GF-D8 (cell line): ENCODE measurements at places on chromosomes 7 and 10.
A peak's percentile ranks its signal among the peaks of the same experiment; 100 is the strongest.

GRCh38 chr7:99406557-99406956, 1.8 kb downstream of the PDAP1 start:
- no peak for DNase-seq

GRCh38 chr7:13727751-13728150, 261.7 kb downstream of the ETV1 start:
- DNase-seq, result no peak

GRCh38 chr7:2460188-2460587, 16.0 kb downstream of the GRIFIN start:
- DNase-seq, result no peak

DNA sequence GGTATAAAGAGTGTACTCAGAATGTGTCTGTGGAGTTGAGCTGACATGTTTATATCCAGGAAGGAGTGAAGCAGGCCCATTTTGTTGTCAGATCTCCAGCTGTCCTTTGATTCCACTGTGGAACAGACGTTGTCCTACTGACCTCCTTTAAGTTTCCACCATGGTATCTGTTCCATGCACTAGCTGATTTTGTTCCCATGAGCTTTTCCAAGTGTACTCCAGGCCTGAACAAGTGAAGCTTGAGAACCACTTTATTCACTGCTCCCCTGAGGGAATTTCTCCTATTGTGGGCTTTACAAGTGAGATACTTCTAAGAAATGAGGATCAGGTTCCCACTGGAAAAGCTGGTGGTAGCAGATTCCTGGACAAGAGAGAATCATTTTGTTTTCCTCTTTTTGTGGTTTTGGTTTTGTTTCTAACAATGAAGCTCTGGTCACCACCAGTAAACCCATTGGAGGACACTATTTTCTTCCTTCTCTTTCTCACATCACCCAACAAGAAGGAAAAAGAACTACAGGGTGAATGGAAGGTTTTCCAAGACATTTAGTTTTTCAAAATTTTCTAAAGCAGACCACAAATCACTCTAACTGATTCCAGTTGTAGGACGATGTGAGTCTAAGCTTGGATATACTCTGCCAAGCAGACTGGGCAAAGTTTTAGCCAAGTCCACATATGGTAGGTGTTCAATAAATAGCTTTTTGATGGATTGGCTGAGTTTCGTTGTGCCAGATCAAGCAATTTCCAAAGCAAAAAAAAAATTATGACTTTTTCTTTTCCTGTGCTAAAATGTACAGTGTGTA, 144.2 kb downstream of the JCAD start:
- no peak for DNase-seq

DNA sequence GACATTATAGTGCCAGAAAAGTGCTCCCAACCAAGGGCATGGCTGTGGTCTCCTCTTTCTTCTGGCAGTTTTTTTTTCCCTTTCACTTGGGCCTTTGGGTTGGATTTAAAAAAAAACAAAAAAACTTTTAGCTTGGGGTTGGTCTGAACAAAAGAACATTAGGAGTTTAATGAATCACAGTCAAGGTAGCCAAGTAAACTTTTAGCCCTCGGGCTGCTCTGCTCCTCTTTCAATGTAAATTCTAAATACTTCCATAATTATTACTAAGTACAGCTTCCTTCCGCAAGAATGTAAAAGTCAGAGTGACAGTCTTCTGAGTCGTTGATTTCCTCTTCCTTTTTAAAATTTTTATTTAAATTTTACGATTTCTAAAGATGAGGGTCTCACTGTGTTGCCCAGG, 79.2 kb downstream of the NRF1 start:
- no peak for DNase-seq

DNA sequence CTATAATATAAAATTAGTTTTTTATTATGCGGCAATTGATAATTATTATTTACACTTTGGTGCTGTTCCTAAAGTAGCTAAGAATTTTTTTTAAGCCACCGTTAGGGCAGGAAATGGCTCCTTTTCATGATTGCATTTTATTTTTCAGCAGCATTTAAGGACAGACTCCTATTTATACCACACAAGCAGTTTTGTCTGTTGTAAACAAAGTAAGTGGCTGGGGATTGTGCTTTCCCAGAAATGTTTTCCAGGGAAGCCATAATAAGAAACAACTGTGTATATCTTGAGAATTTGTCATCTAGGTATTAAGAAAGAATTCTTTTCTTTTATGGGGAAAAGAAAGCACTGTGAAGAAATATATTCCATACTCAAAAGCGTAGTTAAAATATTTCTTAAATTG, 232.0 kb downstream of the VTI1A start:
- DNase-seq, result no peak

GRCh38 chr10:19499291-19499770, 316.9 kb upstream of the PLXDC2 start:
- no peak for DNase-seq

DNA sequence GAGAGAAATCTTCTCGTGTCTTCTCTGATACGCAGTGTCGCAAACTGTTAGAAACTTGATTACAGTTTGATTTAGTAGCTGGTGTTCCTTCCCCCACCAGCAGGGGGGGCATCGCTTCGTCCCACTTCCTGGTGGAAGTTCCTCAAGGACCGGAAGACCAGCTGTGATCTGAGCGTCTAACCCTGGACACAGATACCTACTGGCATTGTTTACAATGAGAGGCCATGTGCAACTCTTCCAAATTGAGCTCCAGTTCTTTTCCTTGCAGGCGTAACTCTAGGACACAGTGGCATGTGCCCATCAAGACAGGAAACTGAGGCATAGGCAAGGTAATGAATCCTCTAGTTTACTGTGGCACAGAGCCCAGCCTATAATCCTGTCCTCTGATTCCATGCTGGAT, 219.0 kb downstream of the CCDC3 start:
- DNase-seq, result peak; percentile 1

GRCh38 chr10:5252177-5253037, 55.8 kb downstream of the AKR1C4 start:
- DNase-seq, result no peak

DNA sequence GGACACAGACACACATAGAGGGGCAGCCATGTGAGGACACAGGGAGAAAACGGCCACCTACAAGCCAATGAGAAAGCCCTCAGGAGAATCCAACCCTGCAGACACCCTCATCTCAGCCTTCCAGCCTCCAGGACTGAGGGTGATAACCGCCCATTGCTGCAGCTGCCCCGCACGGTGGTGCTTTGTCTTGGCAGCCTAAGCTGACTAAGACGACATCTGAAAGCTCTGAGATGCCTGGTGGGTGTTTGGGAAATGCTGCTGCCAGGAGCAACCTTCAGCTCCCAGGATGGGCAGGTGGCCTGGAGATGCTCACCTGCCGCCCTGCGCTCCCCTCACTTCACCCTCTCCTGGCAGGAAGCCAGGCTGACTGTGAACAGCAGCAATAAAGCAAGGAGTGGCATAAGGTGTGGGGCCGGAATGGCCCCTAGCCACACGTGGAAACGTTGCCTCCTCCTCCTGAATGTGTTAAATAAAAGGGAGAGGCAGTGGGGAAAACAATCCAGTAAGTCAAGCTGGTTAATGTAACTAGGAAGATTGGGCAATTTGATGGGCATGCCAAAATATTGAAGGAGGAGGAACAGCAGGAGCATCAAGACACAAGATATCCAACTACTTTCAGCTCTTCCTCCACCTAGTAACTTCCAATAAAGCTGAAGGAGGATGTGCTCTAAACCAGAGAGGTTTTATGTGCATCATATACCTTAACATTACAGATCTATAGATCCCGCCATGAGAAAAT, 121.5 kb downstream of the TNS3 start:
- no peak for DNase-seq

GRCh38 chr7:75640201-75640600, 98.5 kb downstream of the HIP1 start:
- DNase-seq, result no peak

GRCh38 chr10:38979535-38979934, 885.4 kb downstream of the ZNF37A start:
- DNase-seq, result no peak

DNA sequence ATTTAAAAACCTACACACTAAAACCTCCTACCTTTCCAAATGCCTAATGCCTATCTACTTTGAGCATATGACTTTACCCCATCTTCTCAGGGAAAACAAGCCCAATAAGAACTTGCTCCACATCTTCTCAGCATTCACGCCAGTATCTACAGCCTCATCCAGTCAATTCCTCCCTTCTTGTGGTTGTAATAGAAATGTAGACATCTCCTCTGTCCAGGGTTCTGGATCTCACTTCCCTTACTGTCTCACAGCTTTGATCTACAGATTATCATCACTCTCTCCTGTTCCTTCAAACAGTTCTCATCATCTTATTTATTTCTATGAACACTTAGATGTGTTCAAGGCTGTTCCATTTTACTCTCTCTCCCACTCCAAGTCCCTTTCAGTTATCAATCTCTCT, 70.4 kb upstream of the NOBOX start:
- DNase-seq, result no peak
